ENCODE measurements at places on chromosomes 11 and 22.
A peak's percentile ranks its signal among the peaks of the same experiment; 100 is the strongest.

GRCh38 chr11:40134820-40135570 lies 1324.5 kb downstream of the LRRC4C start:
- no peak for DNase-seq

- no peak for DNase-seq
Observed at GRCh38 chr22:24686280-24686679, 83.3 kb downstream of the GGT1 start.

DNA sequence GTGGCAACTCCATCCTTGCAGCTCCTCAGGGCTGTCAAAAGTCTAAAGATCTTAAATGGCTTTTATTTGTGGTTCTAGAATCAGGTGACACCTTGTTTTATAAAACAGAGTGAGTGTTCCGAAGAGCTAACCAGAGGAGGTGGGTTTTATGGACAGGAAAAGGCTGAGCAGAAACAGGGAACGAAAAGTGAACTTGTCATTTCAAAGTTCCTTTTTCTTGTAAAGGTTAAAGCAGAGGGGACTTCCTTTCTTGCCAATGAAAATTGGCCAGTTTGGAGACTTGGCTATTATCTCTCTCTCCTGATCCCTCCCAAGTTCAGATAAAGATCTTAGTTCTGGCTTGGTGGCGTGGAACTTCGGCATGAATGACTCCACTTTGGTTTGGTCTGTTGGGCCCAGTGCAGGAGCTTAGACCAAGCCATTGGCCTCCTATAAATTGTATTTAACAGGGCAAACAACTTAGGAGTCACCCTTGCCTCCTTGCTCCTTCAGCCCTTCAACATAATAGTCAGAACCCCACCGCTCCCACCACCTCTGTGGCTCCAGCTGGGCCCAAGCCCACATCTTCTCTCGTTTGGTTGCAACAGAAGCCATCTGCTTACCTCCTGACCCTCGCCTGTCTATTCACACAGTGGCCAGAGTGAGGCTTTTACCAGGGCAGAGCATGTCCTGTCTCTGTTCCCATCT lies 102.4 kb upstream of the THY1 start:
- no peak for DNase-seq

- DNase-seq, result no peak
Observed at GRCh38 chr11:69654660-69655478, 13.9 kb downstream of the CCND1 start.

DNA sequence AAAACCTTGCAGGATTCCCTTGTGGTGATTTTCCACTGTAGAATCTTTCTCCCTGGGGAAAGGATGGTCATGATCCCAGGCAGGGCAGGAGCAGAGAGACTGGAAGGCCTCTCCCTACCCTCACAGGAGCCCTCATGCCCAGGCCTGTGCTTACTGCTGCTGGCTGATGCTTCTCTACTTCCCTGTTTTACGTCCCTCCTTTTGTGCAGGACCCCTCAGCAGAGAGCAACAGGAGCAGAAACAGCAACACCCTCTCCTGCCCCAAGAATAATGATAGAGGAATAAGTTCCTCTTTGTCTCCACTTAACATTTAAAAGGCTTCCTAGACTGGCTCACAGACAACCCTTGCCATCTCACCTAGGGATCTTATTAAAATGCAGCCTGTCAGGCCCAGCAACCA lies 3.6 kb downstream of the ISX start:
- no peak for DNase-seq

DNA sequence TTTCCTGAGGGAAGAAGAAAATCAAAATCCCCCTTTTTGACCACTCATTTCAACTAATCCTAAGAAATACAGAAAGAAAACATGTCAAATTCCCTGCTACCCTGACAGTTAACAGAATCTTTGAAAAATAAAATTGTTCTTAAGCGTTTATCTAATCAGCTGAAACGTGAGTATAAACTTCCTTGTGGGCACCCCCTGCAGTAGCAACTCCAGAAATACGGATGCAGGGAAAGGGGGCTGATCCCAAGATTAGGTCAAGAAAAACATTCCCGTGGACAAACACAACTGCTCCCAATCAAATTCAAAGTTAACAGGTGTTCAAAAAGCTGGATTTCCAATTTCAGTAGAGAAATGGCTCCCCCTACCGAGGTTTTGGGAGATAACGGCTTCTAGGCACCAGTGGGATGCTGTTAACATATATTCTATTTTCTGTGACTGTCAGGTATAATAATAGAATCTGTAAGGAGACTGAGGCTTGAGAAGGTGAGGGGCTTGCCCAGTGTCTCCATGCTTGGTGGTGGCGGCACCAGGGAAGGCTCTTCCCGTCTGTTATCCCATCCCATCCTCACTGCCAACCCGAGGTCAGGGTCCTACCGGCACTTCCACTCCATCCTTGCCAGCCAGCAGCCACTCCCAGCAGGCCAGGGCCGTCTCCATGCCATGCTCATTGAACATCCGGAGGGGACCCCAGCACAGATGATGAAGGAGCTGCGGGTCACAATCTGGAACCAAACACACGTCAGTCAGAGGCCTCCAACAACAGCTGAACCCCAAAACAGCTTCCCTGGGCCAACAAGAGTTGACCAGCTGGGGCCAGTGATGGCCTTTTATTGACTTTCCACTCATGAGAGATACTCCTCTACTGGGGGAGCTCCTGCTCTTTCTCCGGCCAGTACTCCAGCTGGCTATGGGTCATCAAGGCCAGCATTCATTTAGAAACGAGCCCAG lies 32.0 kb upstream of the SERPIND1 start:
- DNase-seq, result peak; percentile 17

DNA sequence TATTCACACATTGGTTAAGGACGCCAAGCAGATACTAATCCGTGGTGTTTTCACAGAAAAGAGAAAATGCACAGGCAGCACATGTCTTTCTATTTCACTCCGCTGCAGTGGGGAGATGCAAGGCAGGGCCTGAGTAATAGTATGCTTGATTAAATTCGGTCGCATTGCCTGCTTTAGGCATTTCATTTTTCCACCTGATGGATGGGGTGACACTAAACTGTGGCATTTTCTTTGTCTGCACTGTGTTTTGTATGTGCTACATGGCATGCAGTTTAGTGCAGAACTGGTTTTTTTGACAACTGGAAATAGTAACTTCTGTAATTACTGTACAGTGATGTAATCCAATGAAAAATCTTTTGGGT lies 94.9 kb downstream of the SLC17A6 start:
- DNase-seq, result no peak

DNA sequence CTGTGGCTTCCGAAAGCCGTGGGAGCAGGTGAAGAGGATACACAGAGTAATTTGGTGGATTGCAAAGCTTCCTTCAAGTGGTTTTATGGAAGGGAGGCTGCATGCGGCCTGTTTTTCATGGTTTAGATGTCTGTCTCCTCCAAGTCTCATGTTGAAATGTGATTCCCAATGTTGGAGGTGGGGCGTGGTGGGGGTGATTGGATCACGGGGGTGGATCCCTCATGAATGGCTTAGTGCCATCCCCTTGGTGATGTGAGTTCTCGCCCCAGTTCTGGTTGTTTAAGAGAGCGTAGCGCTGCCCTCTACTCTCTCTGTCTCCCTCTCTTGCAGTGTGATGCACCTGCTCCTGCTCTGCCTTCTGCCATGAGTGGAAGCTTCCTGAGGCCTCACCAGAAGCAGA lies 247.8 kb upstream of the B3GAT1 start:
- no peak for DNase-seq

DNA sequence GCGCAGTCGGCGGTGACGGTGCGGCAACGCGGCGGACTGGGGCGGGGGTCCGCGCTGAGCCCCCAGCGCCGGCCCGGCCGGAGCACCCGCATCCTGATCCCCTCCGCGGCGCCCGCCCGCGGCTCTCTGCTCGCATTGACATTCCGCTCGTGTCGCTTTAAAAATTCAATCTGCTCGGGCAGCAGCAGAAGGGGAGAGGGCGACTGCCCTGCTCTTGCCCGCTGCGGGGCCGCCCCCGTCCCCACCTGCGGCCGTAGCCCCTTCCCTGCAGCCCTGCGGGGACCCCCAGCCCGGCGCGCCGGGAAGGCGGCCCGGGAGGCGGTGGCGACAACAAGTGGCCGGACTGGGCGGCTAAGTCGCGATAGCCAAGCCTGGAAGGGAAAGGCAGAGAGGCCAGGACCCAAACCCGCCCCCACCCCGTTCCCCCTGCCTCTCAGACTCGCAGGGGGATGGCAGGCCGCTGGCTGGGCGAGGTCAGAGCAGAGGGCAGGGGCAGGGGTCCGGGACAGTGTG lies 1.1 kb downstream of the CABP7 start:
- DNase-seq, result no peak

DNA sequence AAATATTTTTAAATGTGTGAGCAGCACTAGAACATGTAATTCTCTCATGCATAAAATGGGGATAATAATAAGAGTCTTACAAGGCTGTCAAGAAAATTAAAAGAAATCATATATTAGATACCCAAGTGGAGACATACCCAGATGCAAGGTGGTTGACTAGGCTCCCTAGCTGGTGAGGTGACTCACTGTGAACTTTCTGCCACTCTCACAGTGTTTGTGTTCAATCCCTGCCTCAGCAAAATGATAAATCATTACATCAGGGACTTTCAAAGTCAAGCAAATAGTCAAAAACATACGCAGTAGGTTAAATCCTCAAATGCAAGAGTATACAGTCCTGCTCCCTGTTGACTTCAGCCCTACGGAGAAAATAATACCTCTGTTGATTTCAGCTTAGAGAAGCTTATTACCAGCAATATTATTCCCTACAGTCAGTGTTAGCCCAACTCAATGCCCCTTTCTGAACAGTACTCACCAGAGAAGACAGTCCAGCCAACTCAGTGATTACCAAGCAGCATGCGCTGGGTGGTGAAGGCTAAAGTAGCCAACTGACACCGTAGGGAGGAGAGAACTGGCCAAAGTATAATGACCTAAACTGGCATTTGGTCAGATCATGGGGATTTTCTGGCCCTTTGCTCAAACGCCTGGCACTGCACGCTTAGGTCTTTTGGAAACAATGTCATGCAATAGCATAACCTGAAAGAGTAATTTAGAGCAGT lies 73.1 kb upstream of the BARX2 start:
- no peak for DNase-seq

DNA sequence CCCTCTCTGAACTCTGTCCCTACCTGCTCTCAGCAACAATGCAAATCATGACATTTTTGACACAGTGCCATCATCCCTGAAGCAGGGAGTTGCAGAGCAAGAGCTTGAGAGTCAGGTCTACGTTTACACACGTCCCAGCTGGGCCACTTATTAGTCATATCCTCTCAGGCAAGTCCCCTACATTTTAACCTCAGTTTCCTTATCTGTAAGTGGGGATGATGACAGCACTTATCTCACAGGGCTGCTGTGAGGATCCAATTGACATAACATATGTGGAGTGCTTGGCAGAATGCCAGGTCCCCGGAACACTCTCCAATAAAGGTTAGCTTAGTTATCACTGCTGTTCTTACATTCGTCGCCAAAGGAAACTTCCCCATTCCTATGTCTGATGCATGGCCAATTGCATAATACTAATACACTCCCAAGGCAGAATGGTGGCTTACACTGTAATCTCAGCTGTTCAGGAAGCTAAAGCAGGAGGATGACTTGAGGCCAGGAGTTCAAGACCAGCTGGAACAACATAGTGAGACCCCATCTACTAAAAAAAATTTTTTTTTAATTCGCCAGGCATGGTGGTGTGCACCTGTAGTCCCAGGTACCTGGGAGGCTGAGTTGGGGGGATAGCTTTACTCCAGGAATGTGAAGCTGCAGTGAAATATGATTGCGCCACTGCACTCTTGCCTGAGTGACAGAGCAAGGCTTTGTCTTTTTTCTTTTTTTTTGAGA lies 16.6 kb downstream of the ASCC2 start:
- peak; percentile 73 for DNase-seq

DNA sequence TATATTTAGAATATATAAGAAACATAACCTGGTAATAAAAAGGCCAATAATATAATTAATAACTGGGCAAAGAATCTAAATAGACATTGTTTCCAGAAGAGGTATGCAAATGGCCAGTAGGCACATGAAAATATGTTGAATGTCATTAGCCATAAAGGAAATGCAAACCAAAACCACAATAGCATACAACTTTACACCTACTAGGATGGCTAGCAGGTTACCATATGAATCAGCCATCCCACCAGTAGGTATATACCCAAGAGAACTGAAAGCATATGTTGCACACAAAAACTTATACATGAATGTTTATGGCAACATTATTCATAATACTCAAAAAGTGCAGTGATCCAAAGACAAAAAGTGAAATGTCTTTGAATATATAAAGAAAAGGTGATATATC lies 2.7 kb upstream of the OR2D2 start:
- no peak for DNase-seq

DNA sequence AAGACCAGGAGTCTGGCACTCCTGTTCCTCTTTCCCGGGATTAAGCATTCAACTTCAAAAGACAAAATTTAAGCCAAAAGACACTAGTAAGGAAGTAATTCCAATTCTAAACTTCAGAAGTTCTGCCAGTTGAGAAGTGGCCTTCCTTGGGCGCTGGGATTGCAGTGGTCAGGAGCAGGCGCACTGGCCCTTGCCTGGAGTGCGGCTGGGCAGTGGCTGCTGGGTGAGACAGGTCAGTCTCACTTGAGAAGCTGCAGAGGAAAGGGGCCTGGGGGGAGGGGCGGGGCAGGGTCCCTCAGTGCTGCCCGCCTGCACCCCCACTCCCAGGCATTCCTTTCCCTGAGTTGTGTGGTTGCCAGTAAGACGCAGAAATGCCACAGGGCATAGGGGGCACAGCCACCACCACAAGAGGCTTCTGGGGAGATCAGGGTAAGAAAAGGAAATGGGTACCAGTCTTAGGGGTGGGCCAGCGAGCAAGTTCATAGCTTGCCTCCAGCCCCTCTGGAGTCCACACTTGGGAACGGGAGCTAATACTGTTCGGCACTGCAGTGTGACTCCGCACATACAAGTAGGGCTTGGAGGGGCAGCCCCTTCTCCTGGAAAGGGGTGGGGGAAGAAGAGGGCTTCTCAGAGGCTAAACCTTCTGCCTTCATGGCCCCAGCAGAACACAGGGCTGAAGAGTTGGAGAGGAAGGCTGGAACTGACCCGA lies 5.5 kb downstream of the MRPL49 start:
- DNase-seq, result no peak

DNA sequence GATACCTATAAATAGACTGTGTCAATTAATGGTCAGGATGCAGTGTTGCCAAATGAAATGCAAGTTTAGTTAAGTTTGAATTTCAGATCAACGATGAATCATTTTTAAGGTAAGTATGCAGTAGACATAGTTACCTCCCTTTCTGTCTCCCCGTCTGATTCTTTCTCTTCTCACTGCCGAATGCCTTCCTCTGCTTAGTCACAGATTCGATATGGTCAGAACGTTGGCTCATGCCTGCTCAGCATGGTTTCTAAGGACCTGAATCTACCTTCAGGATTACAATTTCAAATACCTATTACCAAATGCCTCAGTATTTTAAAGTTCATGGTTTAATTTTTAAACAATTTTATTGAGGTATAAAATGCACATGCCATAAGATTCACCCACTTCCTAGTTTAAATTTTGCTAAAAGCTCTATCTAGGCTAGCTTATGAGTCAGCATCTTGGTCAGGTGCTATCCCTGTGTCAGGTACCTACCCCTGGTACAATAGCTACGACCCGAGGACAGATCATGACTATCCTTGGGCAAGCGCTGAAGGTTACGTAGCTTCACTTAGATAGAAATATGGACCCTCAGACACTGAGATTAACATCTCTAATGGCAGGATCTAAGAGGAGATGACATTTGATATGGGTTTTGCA lies 78.2 kb upstream of the SPON1 start:
- no peak for DNase-seq

- no peak for DNase-seq
Observed at GRCh38 chr22:47291565-47292495, 529.4 kb downstream of the TBC1D22A start.
